ENCODE measurements at places on chromosomes 12 and 14.

- no peak for DNase-seq
These were observed 80.6 kb upstream of the OVCH1 start for GRCh38 chr12:29578070-29578469.

DNA sequence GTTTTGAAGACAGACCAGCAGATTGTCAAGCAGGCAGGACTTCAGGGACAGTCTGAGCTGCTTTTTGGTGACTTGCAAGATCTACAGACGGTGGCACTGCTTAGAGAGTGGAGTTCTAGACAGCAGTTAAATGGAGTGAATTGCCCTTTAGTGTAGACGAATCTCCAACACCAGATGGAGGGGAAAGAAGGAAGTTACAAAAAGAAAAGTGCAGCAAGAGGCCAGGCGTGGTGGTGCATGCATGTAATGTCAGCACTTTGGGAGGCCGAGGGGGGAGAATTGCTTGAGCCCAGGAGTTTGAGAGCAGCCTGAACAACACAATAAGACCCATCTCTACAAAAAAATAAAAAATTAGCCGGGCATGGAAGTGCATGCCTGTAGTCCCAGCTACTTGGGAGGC is 8.4 kb upstream of the HHIPL1 start:
- no peak for DNase-seq

DNA sequence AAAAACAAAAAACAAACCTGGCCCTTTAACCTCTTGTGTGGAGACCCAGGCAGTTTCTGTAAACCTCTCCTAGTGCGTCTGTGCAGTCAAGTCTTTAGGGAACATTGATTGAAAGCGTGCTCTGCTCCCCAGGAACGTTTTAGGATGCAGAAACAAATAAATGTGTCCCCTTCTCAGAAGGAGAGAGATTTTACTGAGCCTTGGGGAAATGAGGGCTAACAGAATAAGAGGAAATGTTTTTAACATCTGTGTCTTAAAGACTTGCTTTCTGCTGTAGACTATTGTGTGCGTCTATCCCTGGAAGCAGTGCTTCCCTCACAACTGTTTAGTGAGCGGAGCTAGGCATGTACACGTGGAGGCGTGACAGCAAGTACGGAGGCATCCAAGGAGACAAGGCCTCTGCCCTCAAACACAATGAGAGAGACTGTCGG is 54.3 kb downstream of the TECPR2 start:
- DNase-seq: no peak

GRCh38 chr12:52506858-52507715 is 13.1 kb downstream of the KRT5 start:
- DNase-seq: no peak

DNA sequence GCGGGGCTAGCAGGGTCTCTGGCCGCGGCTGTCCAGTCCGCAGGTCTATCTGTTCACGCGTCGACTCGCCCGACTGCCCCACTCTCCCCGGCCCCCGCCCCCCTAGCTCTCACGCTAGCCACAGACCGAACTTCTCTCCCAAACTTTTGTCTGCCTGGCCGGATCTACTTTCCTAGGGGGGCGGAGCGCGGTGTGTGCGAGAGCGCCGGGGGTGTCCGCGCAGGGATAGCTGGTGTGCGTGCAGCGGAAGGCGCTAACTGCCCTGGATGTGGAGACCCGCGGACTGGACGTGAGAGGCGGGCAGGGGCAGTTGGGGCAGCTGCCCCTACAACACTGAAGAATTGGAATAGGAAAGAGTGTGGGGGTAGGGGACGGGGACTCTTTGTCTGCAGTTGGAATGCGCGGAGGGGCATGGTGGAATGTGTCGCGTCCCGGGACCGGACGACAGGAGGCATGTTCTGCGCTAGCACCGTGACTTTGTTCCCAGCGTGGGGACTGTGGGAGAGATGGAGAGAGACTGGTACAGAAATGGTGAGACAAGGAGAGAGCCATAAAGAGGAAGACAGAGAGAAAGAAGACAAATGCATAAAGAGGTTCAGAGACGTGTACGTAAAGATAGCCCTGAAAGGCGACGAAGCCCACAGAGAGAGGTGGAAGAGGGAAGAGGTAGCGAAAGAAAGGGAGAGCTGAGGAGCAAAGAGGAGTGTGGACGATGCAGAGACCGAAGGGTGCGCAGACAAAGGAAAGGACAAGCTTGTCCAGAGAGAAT is at the start of gene AJUBA:
TSS of gene AJUBA (minus strand) at position 75 of the 769 bp plus-strand sequence. CDS start 285 bp downstream, outside the sequence.
- peak; percentile 97 for DNase-seq

GRCh38 chr12:76804435-76804976 is 40.6 kb downstream of the ZDHHC17 start:
- no peak for DNase-seq

- DNase-seq: no peak
These were observed 94.4 kb downstream of the DAD1 start for GRCh38 chr14:22494486-22495135.

DNA sequence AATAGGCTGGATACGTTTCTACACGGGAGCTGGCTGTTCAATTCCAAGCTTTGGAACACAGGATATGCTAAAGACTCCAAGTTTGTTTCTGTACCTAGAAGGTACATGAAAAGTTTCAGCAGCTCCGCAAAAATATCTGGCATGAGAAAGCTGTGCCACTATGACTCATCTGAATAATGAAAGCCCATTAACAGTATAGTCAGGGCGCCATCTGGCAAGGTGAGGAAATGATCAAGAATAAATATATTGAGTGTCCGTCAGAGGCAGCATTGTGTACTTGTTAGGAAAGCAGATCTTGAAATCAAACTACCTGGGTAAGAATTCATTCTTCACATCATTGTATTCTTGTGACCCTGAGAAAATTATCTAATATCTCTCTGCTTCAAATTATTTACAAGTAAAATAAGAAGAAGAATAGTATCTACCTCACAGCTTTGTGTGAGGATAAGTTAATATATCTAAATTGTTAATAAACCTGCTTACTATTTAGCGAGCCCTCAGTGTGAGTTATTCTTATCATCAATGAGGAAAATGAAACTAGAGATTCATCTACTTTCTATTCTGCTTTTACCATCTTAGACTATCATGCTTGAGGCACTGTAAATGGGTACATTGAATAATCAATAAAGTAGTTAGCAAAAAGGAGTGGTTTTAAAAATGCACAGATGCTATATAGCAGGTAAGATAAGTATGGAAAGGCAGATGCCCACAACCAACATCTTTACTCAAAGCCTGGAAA is 53.5 kb downstream of the FSCB start:
- no peak for DNase-seq

GRCh38 chr12:68899251-68899771 is 33.7 kb downstream of the CPM start:
- peak; percentile 52 for DNase-seq

DNA sequence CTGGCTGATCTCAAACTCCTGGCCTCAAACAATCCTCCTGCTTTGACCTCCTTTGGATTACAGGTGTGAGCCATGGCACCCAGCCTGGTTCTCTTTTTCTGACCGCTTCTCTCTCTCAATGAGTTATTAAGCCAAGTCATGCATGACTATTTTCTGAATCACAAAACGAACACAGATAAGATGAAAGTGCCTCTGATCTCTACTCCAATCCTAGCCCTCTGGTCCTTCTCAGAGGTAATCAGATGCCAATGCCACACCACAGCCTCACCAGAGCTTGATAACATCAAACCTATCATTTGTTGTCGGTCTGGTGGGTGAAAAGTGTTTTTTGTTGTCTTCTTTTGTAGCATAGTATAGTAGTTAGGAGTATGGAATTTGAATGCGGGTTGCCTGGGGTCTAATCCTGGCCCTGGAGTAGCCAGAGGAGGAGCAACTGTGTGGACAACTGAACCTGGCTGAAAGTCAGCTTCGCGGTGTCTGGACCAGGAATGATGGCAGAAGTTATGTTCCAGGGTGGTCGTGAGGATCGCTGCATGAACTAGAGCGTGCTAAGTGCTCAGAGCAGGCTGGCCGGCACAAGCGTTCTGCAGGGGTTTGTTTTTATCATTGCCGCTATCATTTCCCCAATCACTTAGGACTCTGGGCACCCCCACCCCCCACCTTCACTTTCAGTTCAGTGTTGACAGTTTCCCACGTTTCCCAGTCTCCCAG is 77.9 kb downstream of the SPRING1 start:
- no peak for DNase-seq

GRCh38 chr12:57832966-57833365 is 13.6 kb downstream of the CTDSP2 start:
- no peak for DNase-seq

All from lung (tissue), 17 donors.